ENCODE measurements at places on chromosomes 4 and X.

- DNase-seq = no peak
Measured at GRCh38 chrX:104330966-104331365, 76.2 kb upstream of the ESX1 start.

DNA sequence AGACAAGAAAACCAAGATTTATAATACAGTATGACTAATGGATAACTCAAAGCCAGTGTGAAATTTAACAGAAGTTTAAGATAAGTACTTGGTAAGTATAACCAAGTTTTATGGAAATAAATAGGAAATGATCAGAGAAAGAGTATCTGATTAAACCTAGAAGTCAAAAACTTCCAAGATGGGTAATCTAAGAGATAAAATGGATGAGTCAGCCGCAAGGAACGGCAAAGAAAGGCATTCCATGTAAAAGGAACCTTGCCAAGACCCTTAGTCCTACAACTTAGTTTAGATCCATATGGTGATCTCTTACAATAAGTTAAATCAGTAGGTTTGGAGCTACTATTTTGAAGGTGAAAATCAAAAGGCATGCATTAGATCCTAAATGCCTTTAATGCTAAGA is 34.8 kb downstream of the LIN54 start:
- DNase-seq = no peak

DNA sequence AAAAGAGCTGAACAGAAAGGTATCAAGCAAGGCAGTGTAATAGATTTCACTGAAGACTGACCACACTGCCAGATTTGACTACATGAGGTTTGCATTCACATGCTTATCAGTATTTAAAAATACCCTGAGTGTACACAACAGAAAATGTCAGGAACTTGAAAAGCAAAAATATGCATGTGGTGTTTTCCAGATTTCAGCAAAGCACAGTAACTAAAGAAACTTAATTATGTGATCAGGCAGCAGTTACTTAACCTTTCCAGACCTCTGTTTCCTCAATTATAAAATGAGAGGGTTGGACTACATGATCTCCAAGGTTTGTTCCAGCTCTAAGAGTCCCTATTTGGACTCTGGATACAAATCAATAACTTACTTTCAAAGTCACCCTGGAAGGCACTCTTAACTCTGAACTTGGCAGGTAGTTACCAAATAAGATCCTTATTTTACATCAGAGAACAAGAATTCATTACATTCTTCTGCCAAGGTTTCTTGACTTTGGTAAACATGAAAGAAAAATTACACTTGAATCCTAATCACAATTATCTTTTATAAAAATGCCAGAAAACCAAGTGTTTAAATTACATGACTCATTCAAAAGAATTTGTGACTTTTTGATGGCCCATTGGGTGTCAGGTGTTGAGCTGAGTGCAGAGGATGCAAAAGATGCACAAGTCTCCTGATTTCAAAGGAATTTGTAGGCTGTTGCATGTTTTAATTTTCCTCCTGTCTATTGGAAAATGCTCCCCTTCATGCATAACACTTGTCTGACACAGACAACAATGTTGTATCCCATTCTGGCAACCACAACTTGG is 241.6 kb downstream of the MGST2 start:
- peak; percentile 26 for DNase-seq

DNA sequence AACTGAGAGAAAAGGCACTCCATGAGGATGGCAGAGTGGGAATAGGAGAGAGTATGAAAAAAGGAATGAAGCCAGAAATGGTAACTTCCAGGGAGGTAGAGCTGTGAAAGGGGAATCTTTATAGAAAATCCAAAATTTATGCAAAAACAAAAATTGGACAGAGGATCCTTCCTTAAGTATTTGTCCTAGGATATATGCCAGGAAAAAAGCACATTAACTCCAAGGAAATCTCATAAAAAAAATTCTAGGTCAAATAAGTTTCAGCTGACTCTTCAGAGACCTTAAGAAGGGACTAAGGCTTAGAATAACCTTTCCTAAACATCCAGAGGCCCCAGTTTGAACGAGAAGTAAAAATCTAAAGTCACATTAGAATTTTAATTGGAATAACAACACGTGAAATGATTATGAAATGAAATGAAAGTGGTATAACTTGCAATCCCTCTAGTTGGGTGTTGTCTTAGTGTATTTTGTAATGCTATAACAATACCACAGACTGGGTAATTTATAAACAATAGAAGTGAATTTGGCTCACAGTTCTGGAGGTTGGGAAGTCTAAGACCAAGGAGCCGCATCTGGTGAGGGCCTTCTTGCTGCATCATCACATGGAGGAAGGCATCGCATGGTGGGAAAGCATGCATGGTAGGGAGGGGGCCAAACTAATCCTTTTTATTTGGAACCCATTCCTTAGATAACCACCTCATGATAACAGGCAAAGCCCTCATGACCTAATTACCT is 145.4 kb upstream of the RXFP1 start:
- DNase-seq = no peak

- no peak for DNase-seq
Measured at GRCh38 chr4:184968784-184969201, 49.5 kb upstream of the HELT start.

DNA sequence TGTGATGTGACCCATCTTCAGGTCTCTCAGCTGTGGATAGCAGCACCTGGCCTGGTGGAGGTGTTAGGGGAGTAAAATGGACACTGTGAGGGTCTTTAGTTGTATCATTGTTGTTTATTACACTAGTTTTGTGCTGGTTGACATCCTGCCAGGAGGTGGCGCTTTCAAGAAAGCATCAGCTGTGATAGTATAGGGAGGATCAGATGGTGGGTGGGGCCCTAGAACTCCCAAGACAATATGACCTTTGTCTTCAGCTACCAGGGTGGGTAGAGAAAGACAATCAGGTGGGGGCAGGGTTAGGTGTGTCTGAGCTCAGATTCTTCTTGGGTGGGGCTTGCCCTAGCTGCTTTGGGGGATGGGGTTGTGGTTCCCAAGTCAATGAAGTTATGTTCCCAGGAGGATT is 162.8 kb downstream of the PPP1R2C start:
- no peak for DNase-seq

- no peak for DNase-seq
Measured at GRCh38 chr4:101439926-101440325, 92.6 kb upstream of the PPP3CA start.

GRCh38 chr4:114334884-114335330 is 263.7 kb upstream of the UGT8 start:
- no peak for DNase-seq

GRCh38 chr4:25767877-25768725 is 94.7 kb downstream of the SEL1L3 start:
- peak; percentile 52 for DNase-seq

All from inflammatory macrophage treated with lipopolysaccharide for 4 hours (primary cell).